Prostate gland (tissue), 2 donors: ENCODE measurements at places on chromosomes 4 and X. TPM values are rescaled to one million over a fixed set of nuclear protein-coding genes. Genes with fewer than 3 reads are reported as not detected.

- no peaks in the 10 kb centered on the region for H3K36me3 ChIP-seq
- no peaks in the 10 kb centered on the region for H3K4me1 ChIP-seq
- DNase-seq, result no peak
- no peak overlapping the region for H3K27ac ChIP-seq
- H3K4me3 ChIP-seq, result no peak overlapping the region
Observed at GRCh38 chr4:10283761-10284160, 167.2 kb upstream of the WDR1 start.

The AMER1 gene
- total RNA-seq, result 5.4 TPM

GRCh38 chr4:16617435-16617834, 281.0 kb downstream of the LDB2 start:
- H3K4me3 ChIP-seq, result no peak overlapping the region
- H3K4me1 ChIP-seq, result no peaks in the 10 kb centered on the region
- no peak overlapping the region for H3K27ac ChIP-seq

The PLAC1 gene
- total RNA-seq, result 1.5 TPM

The GATA1 gene
- not detected for total RNA-seq

The PHEX gene
- total RNA-seq, result 0.82 TPM

The PGK1 gene
- total RNA-seq, result 146 TPM

The MAGEA8 gene
- total RNA-seq, result not detected

The ERVMER34-1 gene
- total RNA-seq, result 1.4 TPM

DNA sequence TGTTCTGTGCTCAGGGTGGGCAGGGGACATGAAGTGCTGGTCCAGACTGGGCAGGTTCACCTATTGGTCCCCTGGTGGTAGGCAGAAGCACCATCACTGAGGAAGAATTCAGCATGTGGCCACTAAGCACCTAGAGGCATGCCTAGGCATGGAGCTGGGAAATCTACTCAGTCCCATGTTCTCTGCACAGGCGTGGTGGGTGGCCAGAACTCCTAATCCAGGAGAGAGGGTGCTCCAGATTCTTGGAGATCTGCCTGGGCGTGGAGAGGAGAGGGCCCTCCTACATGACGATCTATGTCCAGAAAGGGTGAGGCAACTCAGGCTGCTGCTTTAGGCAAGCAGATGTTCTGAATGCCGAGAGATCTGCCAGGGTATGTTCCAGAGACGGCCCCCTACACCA, 44.6 kb upstream of the MAGEC2 start:
- H3K27ac ChIP-seq, result no peak overlapping the region
- no peak for DNase-seq
- H3K27me3 ChIP-seq, result no peaks in the 10 kb centered on the region
- H3K4me1 ChIP-seq, result no peaks in the 10 kb centered on the region
- H3K4me3 ChIP-seq, result no peak overlapping the region

The UBE2K gene
- 25.6 TPM for total RNA-seq

- no peaks in the 10 kb centered on the region for H3K27me3 ChIP-seq
- H3K4me1 ChIP-seq, result no peaks in the 10 kb centered on the region
- H3K4me3 ChIP-seq, result no peak overlapping the region
- no peaks in the 10 kb centered on the region for H3K36me3 ChIP-seq
- no peak overlapping the region for H3K27ac ChIP-seq
Observed at GRCh38 chrX:12567857-12568256, 223.4 kb upstream of the PRPS2 start.

The CSAG3 gene
- total RNA-seq, result 2.6 TPM

The TIMM8A gene
- 4.0 TPM for total RNA-seq

DNA sequence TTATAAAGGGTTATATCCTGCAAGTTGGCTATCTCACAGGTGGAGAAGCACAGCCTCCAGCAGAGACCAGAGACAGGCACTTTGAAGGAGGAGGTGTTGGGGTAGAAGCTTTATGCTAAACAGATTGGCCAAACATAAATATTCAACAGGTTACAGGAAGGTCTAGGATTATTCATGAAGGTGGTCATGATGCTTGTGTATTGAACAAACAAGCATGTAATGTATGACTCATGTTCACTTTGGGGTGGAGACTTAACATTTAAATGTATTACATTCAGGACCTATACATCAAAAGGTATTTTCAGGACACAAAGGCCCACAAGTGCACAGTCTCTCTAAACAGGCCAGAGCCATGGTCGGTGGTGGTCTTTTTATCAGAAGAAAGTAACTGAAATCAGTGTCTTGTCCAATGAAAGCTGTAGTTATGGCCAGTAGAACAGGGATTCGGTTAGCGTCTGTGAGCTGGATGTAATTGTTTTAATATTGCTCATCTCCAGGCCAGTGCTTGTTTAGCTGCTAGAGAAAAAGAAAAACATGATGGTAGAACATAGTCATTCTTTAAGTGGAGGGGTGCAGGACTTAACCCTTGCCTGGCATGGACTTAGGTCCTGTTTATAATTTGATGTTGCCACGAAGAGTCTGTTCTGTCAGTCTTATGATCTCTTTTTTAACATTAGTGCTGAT, 555.2 kb upstream of the PCDH10 start:
- no peaks in the 10 kb centered on the region for H3K4me1 ChIP-seq
- H3K27ac ChIP-seq, result no peak overlapping the region
- no peak overlapping the region for H3K4me3 ChIP-seq
- H3K36me3 ChIP-seq, result no peaks in the 10 kb centered on the region
- DNase-seq, result no peak

The LPAR4 gene
- total RNA-seq, result not detected

GRCh38 chr4:999882-1000425, 6.8 kb upstream of the SLC26A1 start:
- H3K27ac ChIP-seq, result no peak overlapping the region
- H3K4me1 ChIP-seq, result peaks cover 16% of the 10 kb centered on the region
- no peaks in the 10 kb centered on the region for H3K36me3 ChIP-seq
- DNase-seq, result no peak

GRCh38 chr4:81557306-81557705, 85.6 kb upstream of the RASGEF1B start:
- H3K27me3 ChIP-seq, result no peaks in the 10 kb centered on the region
- no peaks in the 10 kb centered on the region for H3K4me1 ChIP-seq
- H3K4me3 ChIP-seq, result no peak overlapping the region

The POU3F4 gene
- not detected for total RNA-seq

DNA sequence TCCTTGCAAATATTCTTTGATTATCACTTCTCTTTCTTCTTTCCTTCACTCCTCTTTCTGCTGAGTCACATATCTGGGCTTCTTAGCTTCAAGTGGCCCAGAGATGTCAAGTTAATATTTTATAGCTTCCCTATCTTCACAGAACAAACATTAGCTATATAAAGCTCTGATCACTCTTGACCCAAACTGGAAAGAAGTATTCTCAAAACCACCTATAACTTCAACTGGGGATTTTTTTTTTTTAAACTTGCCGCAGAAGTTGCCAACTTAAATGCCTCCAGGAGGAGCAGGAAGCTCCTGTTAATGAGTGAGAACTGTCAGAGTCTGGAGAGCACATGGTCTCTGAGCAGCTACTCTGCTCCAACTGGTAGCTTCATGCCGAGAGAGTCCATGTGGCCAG, 233.3 kb upstream of the EDNRA start:
- no peak overlapping the region for H3K27ac ChIP-seq
- no peak overlapping the region for H3K4me3 ChIP-seq
- H3K4me1 ChIP-seq, result no peaks in the 10 kb centered on the region
- DNase-seq, result no peak
- no peaks in the 10 kb centered on the region for H3K36me3 ChIP-seq

DNA sequence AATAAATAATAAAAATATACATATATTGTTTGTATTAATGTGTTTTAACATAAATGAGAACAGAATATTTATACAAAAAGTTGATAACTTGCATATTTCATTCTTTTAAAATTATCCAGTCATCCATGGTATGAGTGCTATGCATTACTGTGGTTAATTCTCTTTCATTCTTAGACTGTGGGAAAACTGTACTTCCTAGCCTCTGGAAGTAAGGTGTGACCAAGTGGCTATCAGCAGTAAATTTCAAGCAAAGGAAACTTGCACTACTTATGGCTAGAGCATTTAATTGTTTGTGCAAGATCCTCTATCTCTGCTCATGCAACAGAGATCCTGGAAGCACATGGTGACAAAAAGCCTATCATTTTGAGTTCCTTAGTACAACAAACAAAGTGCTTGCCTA, 1054.5 kb upstream of the PABPC4L start:
- DNase-seq, result no peak
- no peaks in the 10 kb centered on the region for H3K27me3 ChIP-seq
- H3K4me1 ChIP-seq, result no peaks in the 10 kb centered on the region
- no peak overlapping the region for H3K27ac ChIP-seq
- no peaks in the 10 kb centered on the region for H3K36me3 ChIP-seq

GRCh38 chr4:78638337-78639172, 87.0 kb downstream of the ANXA3 start:
- no peaks in the 10 kb centered on the region for H3K27me3 ChIP-seq
- H3K36me3 ChIP-seq, result no peaks in the 10 kb centered on the region
- DNase-seq, result no peak
- no peak overlapping the region for H3K4me3 ChIP-seq
- no peaks in the 10 kb centered on the region for H3K4me1 ChIP-seq
- no peak overlapping the region for H3K27ac ChIP-seq

DNA sequence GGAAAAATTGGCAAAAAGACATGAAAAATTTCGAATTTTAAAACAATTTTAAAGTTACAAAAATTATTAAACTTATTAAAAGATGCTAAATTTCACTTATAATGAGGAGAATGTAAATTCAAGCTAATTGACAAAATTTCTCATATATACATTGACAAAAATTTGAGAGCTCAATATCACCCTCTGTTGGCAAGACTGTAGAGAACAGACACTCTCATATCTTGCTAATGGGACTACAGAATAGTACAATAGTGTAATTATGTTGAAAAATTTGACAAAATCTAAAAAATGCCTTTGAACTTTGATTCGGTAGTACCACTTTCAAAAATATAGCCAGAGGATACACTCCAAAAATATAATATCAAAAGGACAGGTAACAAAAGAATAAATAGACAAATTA, 29.8 kb downstream of the DCAF8L2 start:
- H3K4me1 ChIP-seq, result no peaks in the 10 kb centered on the region
- H3K4me3 ChIP-seq, result no peak overlapping the region
- H3K36me3 ChIP-seq, result no peaks in the 10 kb centered on the region
- no peaks in the 10 kb centered on the region for H3K27me3 ChIP-seq
- no peak for DNase-seq

DNA sequence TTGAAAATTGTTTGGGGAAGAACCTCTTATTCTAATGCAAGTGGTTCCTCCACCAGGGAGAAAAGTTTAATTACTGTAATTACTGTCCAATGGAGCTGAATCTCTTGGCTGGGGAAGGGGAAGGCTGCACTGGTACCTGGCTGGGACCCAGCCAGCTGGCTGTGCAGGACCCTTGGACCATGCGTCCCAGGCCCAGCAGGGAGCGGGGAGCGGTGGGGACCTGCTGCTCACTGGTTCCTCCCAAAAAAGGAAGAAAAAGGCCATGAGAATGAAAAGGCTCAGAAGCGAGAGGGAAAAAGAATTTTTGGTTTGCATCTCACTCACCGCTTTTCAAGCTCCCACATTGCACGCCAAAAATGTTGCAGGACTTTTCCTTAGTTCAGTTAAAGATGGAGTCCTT, 333.5 kb downstream of the FAM47B start:
- H3K4me1 ChIP-seq, result no peaks in the 10 kb centered on the region
- no peak overlapping the region for H3K4me3 ChIP-seq
- H3K27me3 ChIP-seq, result no peaks in the 10 kb centered on the region
- no peak for DNase-seq
- no peak overlapping the region for H3K27ac ChIP-seq

DNA sequence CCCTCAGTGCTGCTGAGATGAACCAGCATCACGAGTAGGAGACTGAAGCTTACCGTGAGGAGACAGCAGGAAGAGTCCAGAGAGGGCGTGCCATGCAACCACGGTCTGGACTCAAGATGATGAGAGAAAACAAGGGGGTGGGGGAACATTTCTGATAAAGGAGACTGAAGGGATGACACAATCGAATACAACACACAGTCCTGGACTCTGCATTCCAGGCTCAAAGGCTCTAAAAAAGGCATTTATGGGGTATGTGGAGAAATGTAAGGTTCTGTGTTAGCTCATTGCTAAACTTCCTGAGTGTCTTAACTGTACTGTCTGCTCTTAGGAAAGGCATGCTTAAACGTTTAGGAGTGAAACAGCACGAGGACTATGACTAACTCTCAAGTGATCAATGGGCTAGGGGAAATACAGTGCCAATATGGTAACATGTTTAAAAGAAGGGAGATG, 20.6 kb upstream of the IRAK1 start:
- H3K4me1 ChIP-seq, result no peaks in the 10 kb centered on the region
- no peak for DNase-seq
- no peak overlapping the region for H3K4me3 ChIP-seq
- H3K36me3 ChIP-seq, result no peaks in the 10 kb centered on the region

- H3K4me1 ChIP-seq, result peaks cover 7% of the 10 kb centered on the region
- H3K4me3 ChIP-seq, result no peak overlapping the region
- no peak overlapping the region for H3K27ac ChIP-seq
- no peak for DNase-seq
- no peaks in the 10 kb centered on the region for H3K27me3 ChIP-seq
Observed at GRCh38 chr4:24468071-24468470, 116.3 kb downstream of the DHX15 start.

The FAAH2 gene
- total RNA-seq, result 31.7 TPM

GRCh38 chr4:153266988-153267387, 62.7 kb downstream of the TRIM2 start:
- peak overlapping the region; percentile 58 for H3K27ac ChIP-seq
- H3K27me3 ChIP-seq, result no peaks in the 10 kb centered on the region
- H3K4me1 ChIP-seq, result peaks cover 22% of the 10 kb centered on the region
- H3K36me3 ChIP-seq, result no peaks in the 10 kb centered on the region
- peak; percentile 64 for DNase-seq

GRCh38 chr4:56817840-56818491, 3.5 kb downstream of the SPINK2 start:
- no peak overlapping the region for H3K4me3 ChIP-seq
- DNase-seq, result no peak
- H3K36me3 ChIP-seq, result no peaks in the 10 kb centered on the region
- H3K27ac ChIP-seq, result no peak overlapping the region
- no peaks in the 10 kb centered on the region for H3K4me1 ChIP-seq

The DCAF4L1 gene
- 0.32 TPM for total RNA-seq

DNA sequence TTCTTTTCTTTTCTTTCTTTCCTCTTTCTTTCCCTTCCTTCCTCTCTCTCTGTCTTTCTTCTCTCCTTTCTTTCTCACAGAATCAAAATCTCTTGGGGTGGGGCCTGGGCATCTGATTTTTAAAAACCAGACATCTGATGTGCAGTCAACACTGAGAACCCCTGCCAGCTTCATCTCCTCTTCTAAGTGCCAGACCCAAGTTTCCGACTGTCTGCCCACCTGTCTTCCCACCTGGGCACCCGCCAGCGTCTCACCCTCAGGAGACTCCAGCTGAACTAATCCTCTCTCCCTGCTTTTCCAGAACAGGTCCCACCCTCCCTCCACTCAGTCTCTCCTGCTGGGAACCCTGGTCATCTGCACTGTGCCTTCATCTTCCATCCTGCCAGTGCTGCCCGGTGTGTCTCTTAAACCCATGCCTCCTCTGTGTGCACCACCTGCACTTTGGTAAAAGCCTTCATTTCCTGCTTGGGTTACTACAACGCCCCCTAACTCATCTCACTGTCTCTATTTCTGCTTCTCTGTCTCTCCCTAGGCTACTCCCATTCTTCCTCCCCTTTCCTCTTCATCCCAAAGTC, 2.8 kb downstream of the SOD3 start:
- H3K27me3 ChIP-seq, result no peaks in the 10 kb centered on the region
- no peaks in the 10 kb centered on the region for H3K36me3 ChIP-seq
- no peak overlapping the region for H3K27ac ChIP-seq
- no peaks in the 10 kb centered on the region for H3K4me1 ChIP-seq
- no peak for DNase-seq
- H3K4me3 ChIP-seq, result no peak overlapping the region
